Epithelial cell of prostate (primary cell): ENCODE measurements at places on chromosomes 7 and 10.

DNA sequence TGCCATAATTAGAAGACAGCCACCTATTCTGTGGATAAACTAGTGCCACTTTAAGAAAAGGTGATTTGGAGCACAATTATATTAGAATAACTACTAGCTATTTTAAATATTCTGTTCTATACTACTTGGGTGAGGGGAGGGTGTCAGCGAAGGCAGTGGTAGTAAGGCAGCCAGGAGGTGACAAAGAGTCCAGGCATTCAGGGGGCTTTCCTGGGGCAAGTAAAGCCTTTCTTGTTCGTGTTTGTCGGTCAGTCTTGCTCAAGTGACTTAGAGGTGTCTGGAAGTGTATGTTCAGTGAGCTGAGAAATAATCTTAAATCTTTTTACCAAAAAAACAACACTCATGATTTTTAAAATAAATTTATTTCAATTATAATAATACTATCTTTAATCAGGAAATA is 34.4 kb downstream of the ADD3 start:
- DNase-seq, result no peak

GRCh38 chr10:129441372-129442009 is 25.6 kb upstream of the MGMT start:
- DNase-seq, result no peak

- no peak for DNase-seq
These were observed at the start of gene CALCR for GRCh38 chr7:93574646-93575554. Gene CALCR (minus strand): TSS chr7:93574724. CDS start chr7:93486981, 87,743 bp downstream.

GRCh38 chr7:135914346-135914745 is 62.8 kb downstream of the MTPN start:
- DNase-seq, result no peak

DNA sequence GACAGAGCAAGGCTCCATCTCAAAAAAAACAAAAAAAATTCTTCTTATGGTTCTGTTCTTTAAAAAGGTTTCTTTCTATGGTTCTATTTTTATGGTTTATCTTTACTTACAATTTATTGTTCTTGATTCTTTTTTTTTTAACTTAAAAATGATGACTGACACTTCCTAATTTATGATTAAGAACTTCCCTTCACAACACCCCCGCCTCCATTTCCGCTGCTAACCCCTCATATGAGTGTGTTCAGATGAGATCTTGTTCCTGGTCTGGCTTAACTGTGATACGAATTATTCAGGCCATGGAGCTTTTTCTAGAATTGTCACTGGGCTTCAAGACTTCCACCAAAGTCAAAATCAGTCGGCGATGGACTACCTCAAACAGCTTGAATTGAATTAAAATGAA is 33.9 kb downstream of the PTER start:
- DNase-seq, result no peak

- no peak for DNase-seq
These were observed 256.1 kb downstream of the GRM8 start for GRCh38 chr7:126996659-126997058.
